NCI-H460 (cell line): ENCODE measurements at places on chromosomes 11 and 22. TPM values are rescaled to one million over a fixed set of nuclear protein-coding genes. Genes with fewer than 3 reads are reported as not detected.

DEUP1 gene
- total RNA-seq: not detected in 2 replicates

FIBP gene
- total RNA-seq: 89.6 and 109 TPM in 2 replicates

CEP57 gene
- 42.0 and 45.6 TPM in 2 replicates for total RNA-seq

FGF3 gene
- total RNA-seq: not detected in 2 replicates

FGF19 gene
- 0.12 and 0.17 TPM in 2 replicates for total RNA-seq
